ENCODE measurements at places on chromosomes 7 and 10.

- DNase-seq = no peak
Observed at GRCh38 chr10:117454502-117454901, 79.3 kb upstream of the PDZD8 start.

DNA sequence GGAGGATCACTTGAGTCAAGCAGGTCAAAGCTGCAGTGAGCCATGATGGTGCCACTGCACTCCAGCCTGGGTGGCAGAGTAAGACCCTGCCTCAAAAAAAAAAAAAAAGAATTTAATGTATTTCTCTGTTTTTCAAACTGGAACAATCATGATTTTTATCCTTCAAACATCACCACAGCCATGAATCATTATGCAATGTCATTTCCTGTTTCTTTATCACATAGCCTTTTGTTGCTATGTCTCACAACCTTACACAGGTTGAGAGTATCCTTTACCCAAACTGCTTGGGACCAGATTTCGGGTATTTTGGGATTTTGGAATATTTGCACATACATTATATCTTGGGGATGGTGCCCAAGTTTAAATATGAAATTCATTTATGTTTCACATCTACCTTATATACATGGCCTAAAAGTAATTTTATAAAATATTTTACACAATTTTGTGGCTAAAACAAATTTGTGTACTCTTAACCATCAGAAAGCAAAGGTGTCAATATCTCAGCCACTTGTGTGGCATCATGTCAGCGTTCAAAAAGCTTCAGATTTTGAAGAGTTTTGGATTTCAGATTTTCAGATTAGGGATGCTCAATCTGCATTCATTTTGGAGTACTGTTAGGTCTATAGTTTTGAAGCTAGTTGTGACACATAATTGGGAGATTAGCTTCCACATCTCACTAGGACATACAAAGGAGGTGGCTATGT is 8.2 kb downstream of the NT5C3A start:
- no peak for DNase-seq

DNA sequence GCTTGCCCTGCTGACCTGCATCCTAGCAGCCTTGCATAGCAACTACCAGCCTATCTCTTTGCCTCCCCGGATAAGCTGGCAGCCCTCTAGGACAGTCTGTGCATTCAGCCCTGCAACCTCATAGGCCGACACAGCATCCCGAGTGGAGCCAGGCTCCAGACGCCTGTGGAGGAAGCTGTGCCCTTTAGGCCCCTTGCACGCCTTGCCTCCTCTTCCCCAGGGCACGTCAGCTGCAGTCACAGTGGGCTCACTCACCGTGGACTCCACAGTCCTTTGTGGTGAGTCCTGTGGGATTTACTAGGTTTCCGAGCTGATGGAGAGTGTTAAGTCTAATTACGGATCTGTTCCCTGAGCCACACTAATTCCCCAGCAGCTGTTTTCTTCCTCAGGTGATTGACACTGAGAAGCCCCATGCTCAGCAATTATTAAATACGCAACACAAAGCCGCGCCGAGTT is 540.0 kb downstream of the TCERG1L start:
- DNase-seq = no peak

GRCh38 chr10:43231523-43232078 is 35.3 kb downstream of the RASGEF1A start:
- no peak for DNase-seq

- DNase-seq = no peak
Observed at GRCh38 chr7:15580604-15581351, 19.0 kb upstream of the AGMO start.

GRCh38 chr10:21326594-21327288 is 198.7 kb downstream of the SKIDA1 start:
- no peak for DNase-seq

Data from activated naive CD4-positive, alpha-beta T cell treated with anti-CD3 and anti-CD28 coated beads, Interleukin-2, amount 50 U/mL, for 72 hours (primary cell).